ENCODE measurements at places on chromosomes 16 and 17.
A peak's percentile ranks its signal among the peaks of the same experiment; 100 is the strongest.

DNA sequence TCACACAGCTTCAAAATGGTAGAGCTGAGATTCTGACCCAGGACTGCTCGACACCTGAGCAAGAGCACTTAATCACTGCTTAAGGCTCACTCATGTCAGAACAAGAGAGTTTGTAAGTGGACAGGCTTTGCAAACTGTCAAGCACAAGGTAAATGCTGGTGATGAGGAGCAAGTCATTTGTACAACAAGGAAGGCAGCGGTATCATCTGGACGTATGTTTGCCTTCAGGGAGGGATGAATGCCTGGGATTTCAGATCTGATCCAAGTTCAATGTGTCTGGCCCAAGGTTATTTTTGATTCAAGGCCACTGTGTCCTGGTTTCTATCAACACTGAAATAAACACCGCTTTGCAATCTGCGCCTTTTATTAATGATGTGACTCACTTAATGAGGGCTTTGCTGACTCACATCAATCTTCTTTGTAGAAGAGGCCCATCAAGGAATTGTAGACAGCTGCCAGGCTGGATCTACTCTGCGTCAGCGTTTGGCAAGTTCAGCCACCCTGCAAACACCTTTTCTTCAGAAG is 174.4 kb upstream of the HS3ST3A1 start:
- DNase-seq: no peak

GRCh38 chr16:30659507-30660423 is 1.5 kb downstream of the FBRS start:
- no peak for DNase-seq

- DNase-seq: no peak
Measured at GRCh38 chr16:86558355-86559193, 3.5 kb upstream of the MTHFSD start.

DNA sequence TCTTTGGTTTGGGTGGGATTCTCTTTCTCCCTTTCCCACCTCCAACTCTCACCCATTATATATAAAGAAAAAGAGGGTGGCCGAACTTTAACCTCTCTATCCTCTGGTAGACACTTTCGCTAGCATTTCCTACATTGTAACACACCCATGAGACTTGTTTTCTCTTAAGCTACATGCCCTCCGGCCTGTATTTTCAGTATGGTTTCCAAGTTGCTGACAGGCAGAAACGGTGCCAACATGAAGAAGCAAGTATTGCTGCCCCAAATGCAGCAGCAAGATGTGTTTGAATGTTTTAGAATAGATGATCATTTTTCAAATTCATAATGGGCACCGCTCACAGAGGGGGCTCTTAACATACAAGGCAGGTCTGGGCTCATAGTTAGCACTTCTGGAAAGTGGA is 18.7 kb upstream of the CYB5B start:
- no peak for DNase-seq

DNA sequence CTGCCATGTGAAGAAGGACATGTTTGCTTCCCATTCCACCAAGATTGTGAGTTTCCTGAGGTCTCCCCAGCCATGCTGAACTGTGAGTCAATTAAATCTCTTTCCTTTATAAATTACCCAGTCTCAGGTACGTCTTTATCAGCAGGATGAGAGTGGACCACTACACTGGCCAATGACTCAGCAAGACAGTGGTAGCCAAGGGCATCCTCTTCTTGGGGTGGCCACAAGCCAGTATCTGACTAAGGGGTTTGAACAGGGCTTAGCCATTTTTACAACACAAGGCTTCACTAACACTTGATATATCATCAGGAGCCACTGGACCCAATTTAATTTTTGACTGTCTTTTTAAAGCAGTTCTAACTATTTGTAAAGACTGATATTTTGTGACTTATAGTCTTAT is 21.1 kb upstream of the KRT24 start:
- no peak for DNase-seq

GRCh38 chr17:31163091-31163781 is 68.5 kb downstream of the NF1 start:
- DNase-seq: no peak

DNA sequence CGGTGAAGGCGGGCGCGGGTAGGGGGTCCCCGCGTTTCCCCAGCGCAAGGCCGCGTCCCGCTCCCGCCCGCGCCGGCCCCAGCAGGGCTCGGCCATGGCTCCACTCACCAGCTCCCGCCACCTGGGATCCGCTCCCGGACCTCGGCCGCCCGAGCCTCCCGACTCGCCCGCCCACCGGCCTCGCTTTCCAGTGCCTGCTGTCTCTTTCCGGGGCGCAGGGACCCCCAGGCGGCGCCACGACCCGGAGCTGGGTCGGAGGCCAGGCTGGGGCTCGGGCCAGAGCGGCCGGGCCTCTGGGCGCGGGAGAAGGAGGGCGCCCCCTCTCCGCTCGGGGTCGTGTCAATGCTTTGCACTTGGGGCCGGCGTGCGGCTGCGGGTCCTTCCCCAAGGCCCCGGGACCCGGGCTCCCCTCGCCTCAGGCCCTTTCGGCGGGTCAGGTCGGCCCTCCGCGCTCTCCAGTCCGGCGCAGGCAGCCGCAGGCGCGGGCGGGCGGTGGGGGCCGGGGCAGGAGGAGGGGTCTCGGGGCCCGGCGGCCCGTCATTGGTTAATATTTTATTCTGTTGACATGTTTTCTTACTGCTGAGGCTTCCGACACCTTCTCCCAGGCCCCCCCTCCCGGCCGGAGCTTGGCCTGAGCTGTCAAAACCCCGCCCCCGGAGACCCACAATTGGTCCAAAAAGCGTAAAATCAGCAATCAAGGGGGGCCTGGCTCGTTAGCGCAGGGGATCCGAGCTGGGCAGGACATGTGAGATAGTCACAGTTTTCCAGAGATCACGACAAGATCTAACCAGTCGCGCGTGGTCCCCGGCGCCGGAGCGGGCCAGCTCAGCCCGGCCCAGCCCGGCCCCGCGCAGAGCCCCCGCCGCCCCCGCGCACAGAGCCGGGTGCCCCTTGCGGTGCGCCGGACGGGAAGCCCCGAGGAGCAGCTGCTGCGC is at the start of gene TBX2:
Gene TBX2, plus strand, starts transcription at position 713 of the 935 bp plus-strand sequence. CDS start 334 bp downstream, outside the sequence.
- DNase-seq: peak; percentile 100

- DNase-seq: no peak
Measured at GRCh38 chr16:23509441-23509754, 896 bp downstream of the GGA2 start.

GRCh38 chr17:1007310-1008007 is 10.5 kb downstream of the TIMM22 start:
- no peak for DNase-seq

DNA sequence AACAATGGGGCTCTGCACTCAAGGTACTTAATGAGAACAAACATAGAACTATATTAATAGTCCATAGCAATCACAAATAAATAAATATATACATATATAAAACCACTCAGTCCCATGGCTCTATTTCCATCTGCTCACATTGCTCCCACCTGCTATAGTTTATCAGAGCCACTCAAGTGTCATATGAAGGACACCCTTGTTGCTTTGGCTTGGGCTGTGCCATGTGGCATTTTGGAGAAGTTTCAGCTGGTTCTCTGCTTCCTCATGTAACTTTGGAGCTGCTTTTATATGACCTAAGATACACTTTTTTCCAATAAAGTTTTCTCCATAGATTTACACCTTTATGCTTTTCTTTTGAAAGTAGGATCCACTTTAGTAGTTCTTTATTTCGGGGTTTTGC is 126.4 kb downstream of the KCNJ2 start:
- DNase-seq: no peak

- no peak for DNase-seq
Measured at GRCh38 chr17:21089933-21090901, 36.5 kb upstream of the DHRS7B start.
